ENCODE measurements at places on chromosomes 3 and 15.
A peak's percentile ranks its signal among the peaks of the same experiment; 100 is the strongest.

DNA sequence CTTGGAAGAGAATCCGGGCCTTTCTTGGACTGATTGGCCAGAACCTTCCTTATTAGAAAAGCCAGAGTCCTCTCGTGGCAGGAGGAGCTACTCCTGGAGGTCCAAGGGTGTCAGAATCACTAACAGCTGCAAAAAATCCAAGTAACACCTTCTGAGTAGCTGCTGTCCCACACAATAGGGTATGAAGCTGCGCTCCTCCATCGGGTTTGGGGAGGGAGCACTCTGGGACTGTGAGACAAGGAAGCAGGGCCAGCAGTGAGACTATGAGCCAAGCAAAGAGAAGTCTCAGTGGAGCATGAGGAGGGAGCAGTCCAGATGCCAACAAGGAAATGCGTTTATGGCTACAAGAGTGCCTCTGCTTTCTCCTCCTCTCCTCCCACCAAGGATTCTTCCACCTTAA is 21.7 kb downstream of the SEMA3G start:
- no peak for DNase-seq

DNA sequence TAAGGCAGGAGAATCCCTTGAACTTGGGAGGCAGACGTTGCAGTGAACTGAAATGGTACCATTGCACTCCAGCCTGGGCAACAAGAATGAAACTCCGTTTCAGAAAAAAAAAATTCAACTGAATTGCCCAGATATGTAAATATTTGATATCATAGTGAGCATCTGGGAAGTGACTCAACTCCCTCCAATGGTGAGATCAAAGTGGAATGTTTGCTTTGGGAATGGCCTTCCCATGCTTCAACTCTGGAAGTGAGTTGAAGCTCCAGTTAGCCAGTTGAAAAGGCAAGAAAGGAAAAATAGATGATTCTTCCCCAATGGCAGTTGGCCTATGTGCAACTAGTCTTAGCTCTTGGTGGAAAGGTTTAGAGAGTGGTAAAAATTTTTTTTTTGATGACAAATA is 131.6 kb upstream of the CMC1 start:
- DNase-seq, result peak; percentile 36

DNA sequence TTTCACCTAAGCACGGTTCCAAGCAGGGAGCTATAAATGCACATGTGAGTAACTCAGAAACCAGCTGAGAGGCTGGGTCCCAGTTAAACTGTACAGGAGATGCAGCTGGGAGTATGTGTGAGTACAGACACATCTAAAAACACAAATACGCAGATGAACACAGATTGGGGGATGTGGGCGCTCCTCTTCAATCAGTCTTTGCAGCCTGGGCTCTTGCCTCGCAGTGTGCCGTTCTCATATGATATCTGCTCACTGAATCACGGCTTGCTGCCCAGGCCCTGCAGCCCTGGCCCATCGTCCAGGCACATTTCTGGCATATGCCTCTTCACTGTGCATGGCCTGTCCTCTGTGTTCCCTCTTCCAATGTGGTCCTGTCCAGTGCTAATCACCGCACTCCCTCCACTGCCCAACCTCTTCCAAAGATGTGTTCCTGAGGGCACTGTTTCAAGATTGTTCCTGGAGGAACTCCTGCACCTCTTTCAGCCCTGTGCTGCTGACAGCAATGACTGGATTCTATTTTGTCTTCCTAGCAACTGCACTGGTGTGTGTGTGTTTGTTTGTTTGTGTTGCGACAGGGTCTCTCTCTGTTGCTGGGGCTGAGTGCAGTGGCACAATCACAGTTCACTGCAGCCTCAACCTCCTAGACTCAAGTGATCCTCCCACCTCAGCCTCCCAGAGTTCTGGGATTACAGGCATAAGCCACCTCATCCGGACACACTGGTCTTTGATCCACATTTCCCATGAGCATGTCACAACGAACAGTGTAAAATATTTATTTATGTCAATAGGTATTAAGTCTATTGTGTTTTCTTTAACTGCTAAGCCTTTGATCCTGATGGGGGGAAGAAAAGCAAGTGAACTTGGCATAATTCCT is 17.0 kb downstream of the CA12 start:
- no peak for DNase-seq

DNA sequence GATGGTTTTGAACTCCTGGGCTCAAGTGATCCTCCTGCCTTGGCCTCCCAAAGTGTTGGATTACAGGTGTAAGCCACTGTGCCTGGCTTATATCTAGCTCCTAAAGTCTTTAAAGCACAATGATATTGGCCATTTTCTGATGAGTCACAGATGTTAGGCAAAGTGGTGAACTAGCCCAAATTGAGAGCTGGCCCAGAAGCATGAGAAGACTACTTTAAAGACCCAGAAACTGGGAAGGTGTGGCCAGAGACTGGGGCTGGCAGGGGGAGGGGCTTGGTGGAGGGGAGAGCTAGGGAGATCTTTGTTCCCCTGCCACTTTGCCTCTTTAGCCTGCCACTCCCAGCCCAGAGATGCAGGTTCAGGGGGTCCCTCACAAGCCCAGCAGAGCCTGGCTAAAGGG is 21.6 kb downstream of the CHRNA3 start:
- peak; percentile 9 for DNase-seq

DNA sequence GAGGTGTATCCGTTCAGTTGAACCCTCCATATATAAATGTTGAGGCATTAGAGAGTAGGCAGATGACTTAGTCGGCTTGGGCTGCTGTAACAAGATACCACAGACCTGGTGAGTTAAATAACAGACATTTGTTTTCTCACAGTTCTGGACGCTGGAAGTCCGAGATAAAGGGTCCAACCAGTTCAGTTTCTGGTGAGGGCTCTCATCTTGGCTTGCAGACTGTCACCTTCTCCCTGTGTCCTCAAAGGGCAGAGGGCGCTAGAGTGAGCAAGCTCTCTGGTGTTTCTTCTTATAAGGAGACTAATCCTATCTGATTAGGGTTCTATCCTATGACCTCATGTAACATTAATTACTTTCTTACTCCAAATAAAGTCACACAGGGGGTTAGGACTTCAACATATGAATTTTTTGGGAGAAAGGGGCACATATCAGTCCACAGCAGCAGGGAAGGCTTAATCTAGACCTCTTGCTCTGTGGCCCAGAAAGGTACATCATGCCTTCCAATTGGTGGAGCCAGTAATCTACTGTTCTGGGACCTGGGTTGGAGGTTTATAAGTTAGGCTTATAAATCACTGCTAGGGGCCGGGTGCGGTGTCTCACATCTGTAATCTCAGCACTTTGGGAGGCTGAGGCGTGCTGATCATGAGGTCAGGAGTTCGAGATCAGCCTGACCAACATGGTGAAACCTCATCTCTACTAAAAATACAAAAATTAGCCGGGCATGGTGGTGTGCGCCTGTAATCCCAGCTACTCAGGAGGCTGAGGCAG is 26.3 kb upstream of the SLC28A2 start:
- no peak for DNase-seq

DNA sequence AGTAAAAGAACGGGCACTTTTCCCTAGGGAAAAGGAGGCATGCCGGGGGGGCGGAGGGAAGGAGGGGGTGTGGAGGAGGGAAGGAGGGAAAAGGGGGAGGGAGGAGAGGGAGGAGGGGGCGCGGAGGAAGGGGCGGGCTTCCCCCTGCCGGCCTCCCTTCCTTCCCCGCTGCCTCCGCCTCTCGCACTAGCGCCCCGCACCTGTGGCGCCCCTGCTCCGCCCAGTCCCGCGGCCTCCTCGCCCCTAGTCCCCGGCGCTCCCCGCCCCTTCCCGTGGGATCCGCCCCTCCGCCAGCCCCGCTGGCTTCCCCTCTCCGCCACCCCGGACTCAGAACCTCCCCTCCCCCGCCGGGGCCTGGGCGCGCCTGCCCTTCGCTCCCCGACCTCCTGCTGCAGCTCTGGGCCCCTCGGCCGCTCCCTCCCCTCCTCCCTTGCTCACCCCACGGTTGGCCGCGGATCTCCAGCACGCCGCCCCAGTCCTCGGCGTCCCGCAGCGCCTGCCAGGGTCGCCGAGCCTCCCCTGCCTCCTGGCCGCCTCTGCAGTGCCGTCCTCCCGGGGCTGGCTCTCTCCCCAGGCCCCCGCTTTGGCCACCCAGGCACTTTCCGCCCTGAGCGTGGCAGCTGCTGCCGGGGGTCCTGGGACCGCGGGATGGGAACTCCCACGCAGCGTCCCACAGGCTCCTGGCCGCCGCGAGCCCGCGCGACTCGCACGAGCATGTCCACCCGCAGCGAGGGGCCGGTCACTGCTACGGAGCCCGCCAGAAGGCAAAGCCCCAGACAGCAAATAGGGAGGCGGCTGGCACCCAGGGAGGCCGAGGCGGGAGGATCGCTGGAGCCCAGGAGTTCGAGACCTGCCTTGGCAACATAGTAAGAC is 147.4 kb downstream of the TJP1 start:
- peak; percentile 24 for DNase-seq

DNA sequence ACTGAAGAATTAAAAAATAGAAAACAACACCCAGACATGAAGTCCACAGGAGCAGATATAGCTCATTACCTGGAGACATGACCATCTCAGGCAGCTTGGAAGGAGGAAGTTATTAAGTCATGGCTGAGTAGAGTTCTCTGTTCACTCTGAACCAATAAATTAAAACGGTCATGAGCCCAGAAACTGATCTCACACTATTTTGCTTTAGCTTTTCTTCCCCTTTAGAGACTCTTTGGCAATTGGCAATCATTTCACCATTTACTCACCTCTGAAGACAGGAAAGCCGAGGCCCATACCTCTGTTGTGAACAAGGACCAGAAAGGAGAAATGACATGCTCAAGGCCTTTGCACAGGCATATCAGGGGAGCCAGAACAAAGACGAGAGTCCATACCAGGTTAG is 26.6 kb downstream of the CLDN18 start:
- DNase-seq, result no peak

DNA sequence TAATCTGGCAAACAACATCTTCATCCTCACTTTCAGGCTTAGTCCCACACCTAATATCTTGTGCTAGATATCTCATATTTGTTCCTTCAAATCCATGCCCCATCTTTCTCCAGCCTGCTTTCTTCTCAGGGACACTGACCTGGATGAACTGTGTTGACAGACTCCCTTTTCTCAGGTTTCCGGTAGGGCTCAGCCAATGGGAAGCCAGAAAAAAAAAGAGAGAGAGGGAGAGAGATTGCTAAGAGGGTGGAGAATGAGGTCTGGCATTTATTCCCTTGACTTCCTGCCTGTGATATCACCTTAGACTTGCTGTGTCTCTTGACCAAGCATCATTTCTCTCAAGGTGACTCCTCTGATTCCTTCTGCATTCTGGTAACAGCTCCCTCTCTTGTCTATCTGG is 145.6 kb upstream of the ABI3BP start:
- DNase-seq, result no peak

DNA sequence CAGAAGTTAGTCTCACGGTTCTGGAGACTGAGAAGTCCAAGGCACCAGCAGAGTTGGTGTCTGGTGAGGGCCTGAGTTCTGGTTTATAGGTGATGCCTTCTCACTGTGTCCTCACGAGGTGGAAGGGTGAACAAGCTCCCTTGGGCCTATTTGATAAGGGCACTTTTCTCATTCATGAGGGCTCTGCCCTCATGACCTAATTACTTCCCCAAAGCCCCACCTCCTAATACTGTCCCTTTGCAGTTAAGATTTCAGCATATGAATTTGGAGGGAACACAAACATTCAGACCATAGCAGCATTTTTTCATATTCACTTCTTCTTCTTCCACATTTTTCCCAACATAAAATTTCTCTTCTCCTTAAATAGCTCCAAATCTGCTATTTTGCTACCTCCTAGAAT is 41.5 kb downstream of the TMEM41A start:
- DNase-seq, result no peak

Data from fibroblast of the aortic adventitia (primary cell).